ENCODE measurements at places on chromosomes 6 and 20. TPM values are rescaled to one million over a fixed set of nuclear protein-coding genes. Genes with fewer than 3 reads are reported as not detected.

GRCh38 chr6:72861059-72861458 lies 239.2 kb downstream of the KCNQ5 start:
- no peak for DNase-seq

DNA sequence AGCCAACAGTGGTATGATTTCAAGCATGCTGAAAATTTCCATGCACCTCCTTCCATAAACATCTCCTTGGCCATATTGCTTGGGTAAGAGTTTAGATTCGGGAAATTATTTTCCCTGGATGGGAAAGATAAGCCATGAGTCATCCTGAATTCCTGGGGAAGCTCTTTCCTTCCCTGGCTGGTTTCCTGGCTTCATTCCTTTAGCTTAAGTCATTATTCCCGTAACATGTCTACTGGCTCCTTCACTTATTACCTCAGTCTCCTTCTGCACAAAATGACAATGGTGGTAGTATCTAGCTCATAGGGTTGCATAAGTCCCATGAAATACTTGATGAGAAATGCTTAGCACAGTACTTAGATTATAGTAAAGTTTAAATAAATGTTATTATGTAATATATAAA lies 27.6 kb downstream of the TINAG start:
- no peak for DNase-seq

- no peak for DNase-seq
These were observed at the start of gene DLL1 for GRCh38 chr6:170290296-170291128. Gene DLL1, minus strand, starts transcription at chr6:170291078. Its CDS starts 939 bp downstream, at chr6:170290139.

GRCh38 chr6:2480267-2480966 lies 235.0 kb upstream of the GMDS start:
- DNase-seq, result no peak

DNA sequence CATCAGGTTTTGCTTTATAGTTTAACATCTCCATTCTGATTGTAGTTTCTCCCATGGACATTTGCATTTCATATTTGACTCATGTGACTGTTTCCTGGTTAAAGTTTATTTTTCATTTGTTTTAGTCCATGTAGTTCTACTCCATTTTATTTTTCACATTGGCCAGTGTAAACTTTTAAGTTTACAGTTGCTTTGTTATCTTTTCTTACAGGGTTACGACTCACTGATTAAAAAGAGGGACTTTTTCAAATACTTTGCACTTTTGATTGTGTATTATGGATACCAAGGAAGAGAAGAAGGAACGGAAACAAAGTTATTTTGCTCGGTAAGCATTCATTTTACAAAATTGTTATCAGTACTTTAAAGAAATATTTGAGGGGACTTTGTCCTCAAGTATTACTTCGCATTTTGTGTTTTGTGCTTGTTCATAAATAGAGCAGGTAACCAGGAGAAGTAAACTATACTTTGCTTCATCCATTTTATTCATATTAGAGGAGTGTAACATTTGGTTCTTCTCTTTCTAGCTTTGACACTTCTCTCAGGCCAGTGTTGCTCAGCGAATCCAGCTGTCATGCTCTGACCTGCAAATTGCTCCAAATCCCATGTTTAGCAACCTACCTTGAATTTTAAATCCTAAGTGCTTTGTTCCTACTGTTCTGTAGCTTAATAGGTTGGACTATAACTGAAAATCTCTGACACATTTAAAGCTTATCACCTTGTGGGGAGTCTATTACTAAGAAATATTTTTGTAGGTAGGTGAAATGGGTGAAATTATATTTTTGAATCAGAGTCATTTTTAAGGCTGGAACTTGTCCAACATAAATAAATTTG lies 24.5 kb downstream of the NCOA7 start:
- no peak for DNase-seq

DNA sequence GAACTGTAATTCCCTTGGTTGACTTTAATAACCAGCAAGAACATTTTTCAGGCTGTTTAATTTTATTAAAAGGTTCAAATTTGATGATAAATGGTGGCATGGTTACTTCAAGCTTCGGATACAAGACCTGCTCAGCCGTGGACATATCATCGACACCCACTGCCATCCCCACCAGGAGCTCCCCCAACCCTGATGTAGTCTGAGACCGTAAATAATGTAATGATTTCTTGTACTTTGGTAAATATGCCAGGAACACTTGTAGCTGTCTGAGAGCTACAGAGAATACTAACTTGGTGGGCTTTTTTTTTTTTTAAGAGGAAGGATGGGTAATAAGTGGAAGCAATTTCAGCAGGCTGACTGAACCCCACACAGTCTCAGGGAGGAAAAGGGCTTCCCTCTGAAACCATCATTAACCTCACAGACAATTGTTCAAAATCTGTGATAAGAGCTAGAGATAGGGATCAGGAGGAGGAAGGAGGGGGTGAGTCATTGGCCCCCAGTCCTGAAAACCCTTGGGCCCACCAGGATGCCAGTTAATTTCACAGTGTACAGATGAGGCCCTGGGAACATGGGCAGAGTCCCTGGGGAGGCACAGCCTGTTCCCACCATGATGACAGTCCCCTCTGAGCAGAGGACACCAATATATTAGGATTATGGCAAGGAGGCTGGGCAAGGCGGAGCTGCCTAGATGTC lies 56.0 kb downstream of the APCDD1L start:
- DNase-seq, result no peak

- no peak for DNase-seq
These were observed 214.8 kb upstream of the BTBD3 start for GRCh38 chr20:11702721-11703518.

DNA sequence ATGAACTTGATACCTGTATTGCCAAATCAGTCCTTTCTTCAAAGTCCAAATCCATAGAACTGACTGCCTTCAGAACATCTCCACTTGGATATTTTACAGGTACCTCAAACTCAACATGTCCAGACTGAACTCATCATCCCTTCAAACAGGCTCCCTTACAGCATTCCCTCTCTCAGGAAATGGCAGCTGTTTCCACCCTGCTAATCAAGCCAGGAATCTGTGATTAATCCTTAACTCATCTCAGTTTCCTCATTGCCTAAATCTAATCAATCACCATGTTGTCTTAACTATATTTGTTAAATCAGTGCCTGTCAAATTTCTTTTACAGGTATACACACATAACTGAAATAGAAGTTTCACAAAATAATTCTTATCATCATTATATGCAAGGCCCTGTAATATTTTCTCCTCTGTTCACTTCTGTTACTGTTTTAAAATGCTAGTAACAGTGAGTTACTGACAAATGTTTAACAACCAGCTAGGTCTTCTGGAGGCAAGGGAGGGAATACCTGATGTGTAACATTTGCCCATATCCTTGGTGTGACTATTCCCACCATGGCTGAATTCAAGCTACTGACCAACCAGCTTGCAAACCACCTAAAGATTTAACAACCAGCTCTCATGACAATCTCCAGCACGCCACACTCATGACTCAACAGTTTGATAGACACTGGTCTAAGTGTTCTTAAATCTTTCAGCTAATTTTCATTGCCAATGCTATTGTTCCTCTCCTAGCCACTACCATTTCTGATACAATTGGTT lies 124.9 kb downstream of the ADAT2 start:
- no peak for DNase-seq

- no peak for DNase-seq
These were observed 41.5 kb downstream of the CD83 start for GRCh38 chr6:14159090-14159489.

GRCh38 chr20:50389808-50390684 lies 120.1 kb upstream of the PTPN1 start:
- DNase-seq, result no peak

- DNase-seq, result no peak
These were observed 169.5 kb upstream of the RIPOR2 start for GRCh38 chr6:25105070-25105925.

GRCh38 chr6:29627755-29628418 lies 5.1 kb downstream of the GABBR1 start:
- DNase-seq, result peak; percentile 60

DNA sequence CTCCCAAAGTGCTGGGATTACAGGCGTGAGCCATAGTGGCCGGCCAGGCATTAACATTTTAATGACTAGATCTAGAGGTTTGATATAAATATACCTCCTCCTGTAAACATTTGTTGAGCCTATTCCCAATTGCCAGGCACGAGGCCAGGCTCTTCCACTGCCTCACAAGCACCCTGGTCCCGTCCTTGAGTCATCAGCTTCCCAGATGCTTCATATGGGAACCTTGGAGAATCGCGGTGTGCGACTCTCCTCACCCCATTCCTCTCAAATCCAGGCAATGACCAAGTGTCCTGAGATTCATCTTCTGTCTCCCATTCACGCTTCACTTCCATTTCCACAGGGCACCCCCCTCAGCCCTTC lies 35.9 kb upstream of the PIM1 start:
- no peak for DNase-seq

DNA sequence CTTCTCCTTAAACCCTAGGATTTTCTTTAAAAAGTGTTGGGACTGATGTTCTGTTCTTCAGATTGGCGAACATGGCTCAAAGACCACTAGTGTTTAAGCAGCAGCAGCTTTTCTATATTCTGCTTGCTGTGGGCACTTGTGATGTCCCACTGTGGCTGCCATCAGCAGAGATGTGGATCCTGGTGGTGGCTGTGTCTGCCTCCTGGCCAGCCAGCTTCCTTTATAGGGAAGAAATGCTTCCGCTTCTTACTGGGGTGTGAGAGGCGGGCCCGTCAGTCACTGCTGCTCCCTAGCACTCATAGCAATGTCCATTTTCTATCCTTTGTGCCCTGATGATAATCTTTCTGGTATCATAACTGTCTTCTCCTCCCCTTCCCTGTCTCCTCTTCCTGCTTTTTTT lies 66.7 kb upstream of the ESR1 start:
- no peak for DNase-seq

DNA sequence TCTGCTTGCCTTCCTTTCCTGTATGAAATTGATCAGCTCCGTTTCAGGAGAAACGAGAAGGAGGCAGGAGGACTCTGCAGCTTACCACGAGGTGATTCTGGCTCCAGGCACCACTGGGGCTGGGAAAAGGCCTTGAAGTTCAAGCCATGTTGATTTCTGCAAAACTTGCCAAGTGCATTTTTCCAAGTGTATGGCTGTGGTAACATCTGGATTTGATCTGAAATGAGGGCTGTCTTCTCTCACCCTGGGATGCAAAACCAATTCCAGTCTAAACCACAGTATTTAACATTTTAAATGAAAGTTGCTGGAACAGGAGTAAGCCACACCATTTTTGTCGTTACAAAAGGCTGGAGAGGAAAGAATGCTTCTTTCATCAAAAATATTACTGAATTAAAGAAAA lies 36.1 kb upstream of the FAM210B start:
- no peak for DNase-seq

GRCh38 chr20:18404172-18404571 lies 62.7 kb downstream of the DZANK1 start:
- DNase-seq, result no peak

DNA sequence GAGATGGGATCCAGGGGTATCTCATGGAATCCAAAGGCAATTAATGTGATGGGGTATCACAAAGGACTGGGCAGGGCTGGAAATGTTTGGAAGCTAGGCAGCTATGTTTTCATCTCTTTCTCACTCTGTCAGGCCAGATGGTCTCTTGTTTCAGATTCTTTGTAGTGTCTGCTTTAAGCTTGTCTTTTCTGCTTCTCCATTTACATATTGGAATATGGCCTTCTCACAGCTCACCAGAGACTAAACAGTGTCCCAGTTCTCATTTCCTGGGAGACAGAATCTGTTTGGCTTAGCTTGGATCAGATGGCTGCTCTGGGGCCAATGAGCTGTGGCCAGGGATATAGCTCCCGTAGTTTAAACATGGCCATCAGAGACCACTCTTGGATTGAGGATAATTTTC lies 78.9 kb downstream of the SLC35F1 start:
- DNase-seq, result no peak

GRCh38 chr20:57633945-57634491 lies 13.8 kb upstream of the ZBP1 start:
- no peak for DNase-seq

DNA sequence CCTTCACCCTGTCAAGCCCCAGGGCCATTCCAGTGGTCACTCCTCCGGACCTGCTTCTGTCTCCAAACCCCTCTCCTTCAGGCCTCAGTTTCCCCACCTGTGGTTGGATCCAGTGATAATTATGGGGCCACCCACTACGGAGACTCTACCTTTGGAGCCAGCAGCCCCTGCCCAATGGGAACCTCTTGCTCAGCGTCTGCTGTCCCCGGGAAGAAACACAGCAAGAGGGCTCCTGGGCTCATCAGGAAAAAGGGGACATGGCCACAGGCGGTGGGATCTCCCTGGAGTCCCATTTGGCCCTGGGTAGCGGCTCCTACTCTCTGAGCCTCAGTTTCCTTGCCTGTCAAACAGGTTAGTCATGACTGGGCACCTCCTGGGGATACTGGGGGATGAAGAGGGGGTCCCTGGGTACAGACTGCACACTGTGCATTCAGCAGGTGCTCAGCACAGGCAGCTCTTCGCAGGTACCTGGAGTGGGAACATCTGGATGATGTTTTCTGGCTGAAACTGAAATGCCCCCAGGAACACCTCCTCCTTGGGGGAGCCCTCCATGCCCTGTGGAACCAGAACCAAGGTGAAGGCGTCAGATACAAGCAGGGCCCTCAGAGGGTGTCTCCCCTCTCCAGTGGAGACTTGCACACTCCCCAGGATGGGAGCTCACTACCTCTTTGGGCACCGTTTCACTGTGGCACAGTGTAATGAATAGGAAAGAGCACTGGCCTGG lies 19.4 kb downstream of the SUN5 start:
- no peak for DNase-seq

DNA sequence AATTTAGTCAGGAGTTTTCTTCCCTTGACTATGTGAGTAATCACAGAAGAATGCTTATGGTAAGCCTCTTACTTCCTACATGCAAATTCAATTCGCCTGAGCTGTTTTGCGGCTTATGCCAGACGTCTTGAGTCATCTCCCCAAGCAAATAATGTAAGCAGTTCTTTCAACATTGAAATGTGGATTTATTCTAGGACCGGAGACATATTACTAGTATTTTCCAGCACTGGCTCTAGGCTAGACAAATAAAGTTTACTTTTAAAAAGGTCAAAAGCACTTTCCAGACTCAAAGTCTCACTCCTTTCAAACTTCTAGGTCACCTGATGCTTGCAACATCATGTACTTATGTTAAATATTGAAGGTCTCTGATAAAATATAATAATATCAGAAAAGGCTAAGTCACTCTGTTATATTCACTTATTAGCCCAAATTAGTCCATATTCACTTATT lies 38.1 kb upstream of the NOX3 start:
- DNase-seq, result no peak

The CLPSL2 gene
- not detected for polyA plus RNA-seq

The NKX2-2 gene
- 0.06 TPM for polyA plus RNA-seq

The MYL9 gene
- 216 TPM for polyA plus RNA-seq

The MLIP gene
- 0.93 TPM for polyA plus RNA-seq

The ADGB gene
- 0.98 TPM for polyA plus RNA-seq

The C20orf202 gene
- polyA plus RNA-seq, result 0.57 TPM

The TBX18 gene
- 10.0 TPM for polyA plus RNA-seq

The SALL4 gene
- 4.4 TPM for polyA plus RNA-seq

The BEND3 gene
- polyA plus RNA-seq, result 11.1 TPM

The STMN3 gene
- polyA plus RNA-seq, result 44.1 TPM
